ENCODE measurements at places on chromosomes 6 and 20.
A peak's percentile ranks its signal among the peaks of the same experiment; 100 is the strongest.

DNA sequence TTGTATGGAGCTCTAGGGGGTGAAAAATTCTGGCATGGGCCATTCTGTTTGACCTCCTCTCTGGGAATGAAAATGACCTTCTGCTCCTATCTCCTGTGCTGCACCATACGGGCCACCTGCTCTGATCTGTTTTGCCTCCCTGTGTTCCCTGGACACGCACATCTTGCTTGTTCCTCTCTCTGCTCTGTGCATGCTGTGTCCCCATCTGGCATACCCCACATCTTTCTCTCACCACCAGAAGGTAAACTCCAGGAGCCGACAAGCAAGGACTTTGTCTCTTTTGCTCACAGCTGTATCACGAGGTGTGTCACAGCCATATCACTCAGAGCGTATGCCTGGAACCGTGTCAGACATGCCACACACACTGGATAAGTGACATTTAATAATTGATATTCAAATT is 208.4 kb upstream of the DTNBP1 start:
- DNase-seq = no peak

GRCh38 chr6:37758234-37758633 is 60.6 kb upstream of the MDGA1 start:
- no peak for DNase-seq

- DNase-seq = no peak
Measured at GRCh38 chr20:15682690-15683089, 890.6 kb downstream of the KIF16B start.

- no peak for DNase-seq
Measured at GRCh38 chr20:58022711-58023110, 205.7 kb downstream of the ANKRD60 start.

DNA sequence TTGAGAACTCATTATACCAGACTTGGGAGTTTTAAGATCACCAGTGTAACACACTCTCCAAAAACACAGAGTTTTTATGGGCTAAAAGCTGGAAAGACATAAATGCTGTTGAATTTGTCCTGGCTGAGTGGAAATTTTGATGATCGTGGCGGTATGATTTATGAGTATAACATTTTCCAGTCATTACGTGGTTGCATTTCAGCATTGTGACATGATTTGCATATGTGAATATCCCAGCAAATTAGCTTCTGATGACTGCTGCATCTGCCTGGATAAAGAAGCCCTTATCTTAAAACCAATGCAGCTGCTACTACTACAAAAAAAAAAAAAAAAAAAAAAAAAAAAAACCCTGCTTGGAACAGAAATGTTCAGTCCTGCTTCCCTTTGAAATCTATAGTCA is 850.9 kb downstream of the TFAP2A start:
- DNase-seq = peak; percentile 60

- peak; percentile 85 for DNase-seq
Measured at GRCh38 chr6:44049163-44049988, 77.9 kb downstream of the MRPL14 start.

DNA sequence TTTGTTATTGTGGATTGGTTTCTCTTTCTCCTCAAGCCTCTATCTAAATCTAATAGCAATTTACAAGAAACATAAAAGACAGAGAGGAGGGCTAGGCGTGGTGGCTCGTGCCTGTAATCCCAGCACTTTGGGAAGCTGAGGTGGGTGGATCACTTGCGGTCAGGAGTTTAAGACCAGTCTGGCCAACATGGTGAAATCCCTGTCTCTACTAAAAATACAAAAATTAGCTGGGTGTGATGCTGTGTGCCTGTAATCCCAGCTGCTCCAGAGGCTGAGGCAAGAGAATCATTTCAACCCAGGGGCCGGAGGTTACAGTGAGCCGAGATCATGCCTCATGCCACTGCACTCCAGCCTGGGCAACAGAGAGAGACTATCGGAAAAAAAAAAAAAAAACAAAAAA is 46.6 kb downstream of the SLC2A12 start:
- DNase-seq = no peak

DNA sequence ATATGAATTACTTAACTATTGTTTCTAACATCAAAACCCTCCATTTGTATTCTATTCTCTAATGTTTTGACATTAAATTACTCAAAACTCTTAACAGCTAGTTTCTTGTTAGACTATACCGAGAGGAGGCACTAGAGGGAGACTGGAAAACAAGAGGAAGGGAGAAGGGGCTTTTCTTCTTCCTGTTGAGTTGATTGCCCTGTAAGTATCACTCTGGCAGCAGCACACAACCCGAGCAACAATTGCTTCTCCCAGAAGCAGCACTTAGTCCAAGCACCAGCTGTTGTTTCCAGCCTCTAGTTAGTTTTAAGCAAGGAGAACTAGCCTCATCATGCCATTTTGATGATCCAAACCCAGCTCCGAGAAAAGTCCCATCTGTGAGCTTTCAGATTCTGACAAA is 603.8 kb downstream of the PRKN start:
- DNase-seq = no peak

DNA sequence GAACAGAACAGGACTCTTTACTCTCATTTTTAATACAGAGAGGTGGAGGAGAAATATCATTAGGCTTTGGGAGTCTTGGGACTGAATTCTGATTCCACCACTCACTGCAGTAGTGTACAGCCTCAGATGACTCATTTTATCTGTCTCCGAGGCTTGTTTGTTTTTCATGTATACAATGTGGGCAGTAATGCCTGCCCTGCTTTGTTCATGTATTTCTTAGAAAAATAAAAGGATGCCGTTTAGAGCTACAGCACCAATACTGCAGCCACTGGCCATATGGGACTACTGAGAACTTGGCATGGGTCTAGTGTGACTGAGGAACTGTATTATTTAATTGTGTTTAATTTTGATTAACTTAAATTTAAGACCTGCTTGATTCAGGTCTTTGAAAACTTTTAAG is 41.2 kb upstream of the JAG1 start:
- DNase-seq = peak; percentile 73

DNA sequence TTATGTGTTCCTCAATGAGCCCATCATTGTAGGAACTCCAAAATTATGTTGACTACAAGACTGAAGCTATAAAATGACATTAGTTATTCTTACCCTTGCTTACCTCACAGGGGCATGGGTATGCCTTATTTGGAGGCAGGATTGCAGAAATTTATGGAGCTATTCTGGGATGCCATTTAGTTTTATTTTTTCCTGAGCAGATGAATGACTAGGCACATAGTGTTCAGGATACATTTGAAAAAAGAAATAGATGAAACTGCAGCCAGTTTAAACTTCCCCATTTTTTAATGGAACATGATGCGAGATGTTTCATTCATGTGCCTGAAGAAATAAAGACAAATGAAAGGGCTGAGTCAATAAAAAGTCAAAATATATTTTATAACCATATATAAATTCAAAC is 399.2 kb upstream of the JAG1 start:
- no peak for DNase-seq

DNA sequence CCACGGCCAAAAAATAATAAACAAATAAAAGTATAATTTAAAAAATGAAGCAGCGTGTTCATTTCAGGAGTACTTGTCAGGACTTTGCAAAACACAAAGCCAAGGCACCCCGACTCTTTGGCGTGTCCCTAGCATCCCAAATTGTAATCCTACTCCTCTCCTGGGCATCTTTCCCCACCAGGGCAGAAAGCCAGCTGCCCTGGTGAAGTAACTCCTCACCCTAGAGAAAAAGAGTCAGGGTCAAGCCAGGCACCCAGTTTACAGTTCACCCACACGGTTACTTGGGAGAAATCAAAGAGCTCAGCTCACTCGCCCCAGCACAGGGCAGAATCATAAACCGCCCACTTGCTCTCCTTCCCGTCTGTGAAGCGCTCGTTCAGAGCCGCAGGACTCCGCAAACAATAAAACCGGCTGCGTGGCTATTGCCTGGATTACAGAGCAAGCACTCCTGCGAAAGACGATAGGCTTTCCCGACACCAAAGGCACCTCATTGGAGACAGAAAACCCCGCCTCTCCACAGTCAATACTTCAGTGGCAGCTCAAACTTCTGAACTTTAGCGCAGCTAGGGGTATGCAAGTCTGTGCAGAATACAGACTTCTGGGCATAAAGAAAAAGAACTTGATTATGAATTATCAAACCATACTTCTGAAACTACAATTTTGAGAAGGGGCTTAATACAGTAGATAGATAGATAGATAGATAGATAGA is 73.0 kb upstream of the NHSL1 start:
- peak; percentile 89 for DNase-seq

GRCh38 chr6:45742591-45742990 is 273.1 kb downstream of the CLIC5 start:
- no peak for DNase-seq

GRCh38 chr6:163741743-163742363 is 327.3 kb downstream of the QKI start:
- no peak for DNase-seq

DNA sequence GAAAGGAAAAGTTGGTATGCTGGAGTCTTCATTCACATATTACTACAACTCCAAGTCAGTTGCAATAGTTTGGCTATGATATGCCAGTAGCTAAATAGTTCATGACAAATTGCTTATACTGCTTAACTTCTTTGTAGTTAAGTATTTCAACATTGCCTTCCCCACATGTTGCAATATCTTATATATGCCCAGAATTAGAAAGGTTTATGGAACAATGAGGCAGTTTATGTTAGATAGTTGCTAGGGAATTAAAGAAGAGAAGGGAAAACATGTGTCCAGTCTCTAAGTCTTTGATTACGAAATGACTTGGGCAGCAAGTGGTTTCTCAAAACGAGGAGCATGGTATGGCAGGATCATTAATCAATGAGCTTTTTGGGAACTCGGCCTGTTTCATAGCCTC is 145.8 kb downstream of the PLCB4 start:
- DNase-seq = peak; percentile 99

- no peak for DNase-seq
Measured at GRCh38 chr6:132758689-132759088, 985 bp upstream of the VNN2 start.

DNA sequence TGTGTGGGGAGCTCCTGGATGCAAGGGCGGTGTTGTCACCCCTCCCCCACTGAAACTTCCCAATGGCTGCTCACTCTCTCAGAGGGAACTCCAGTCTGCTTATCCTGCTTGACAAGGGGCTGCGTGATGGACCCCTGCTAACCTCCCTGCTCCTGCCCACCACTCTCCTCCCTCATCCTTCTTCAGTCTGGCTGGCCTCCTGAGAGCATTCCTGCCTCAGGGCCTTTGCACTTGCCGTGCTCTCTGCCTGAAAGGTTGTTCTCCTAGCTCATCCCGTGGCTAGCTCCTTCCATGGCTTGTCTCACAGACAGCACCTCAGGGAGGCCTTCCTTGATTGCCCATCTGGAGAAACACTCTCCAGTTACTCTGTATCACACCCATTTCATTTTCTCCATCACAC is 73.9 kb upstream of the ZNFX1 start:
- DNase-seq = no peak

GRCh38 chr6:110328259-110328658 is 29.9 kb downstream of the METTL24 start:
- DNase-seq = peak; percentile 84

GRCh38 chr20:38270869-38271605 is 10.5 kb upstream of the KIAA1755 start:
- DNase-seq = peak; percentile 99

DNA sequence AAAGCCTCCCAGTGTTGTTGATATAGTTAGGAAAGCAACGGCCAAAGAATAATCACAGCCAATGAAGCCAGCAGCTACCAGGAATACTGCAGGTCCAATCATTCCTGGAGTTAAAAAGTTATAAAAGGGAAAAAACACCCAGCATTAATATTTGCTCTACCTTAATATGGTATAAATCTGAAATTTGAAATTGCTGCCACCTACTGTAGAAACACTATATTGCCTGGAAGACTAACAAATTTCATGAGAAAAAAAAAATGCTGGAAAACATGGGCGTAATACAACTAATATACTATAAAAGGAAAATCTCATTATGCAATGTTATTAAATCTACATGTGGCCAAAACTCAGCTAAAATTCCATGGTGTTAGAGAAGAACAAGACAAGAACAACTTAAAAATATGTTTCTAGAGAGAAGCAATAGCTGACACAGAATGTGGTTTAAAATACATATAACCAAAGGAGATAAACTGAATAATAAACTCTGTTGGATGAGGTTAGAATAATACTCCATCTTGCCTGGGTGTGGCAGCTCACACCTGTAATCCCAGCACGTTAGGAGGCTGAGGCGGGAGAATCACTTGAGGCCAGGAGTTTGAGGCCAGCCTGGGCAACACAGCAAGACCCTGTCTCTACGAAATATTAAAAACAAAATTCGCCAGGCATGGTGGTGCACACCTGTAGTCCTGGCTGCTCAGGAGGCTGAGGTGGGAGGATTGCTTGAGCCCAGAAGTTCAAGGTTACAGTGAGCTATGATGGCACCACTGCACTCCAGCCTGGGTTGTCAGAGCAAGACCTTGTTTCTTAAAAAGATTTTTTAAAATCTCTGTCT is 43.1 kb downstream of the SLC17A5 start:
- peak; percentile 80 for DNase-seq

DNA sequence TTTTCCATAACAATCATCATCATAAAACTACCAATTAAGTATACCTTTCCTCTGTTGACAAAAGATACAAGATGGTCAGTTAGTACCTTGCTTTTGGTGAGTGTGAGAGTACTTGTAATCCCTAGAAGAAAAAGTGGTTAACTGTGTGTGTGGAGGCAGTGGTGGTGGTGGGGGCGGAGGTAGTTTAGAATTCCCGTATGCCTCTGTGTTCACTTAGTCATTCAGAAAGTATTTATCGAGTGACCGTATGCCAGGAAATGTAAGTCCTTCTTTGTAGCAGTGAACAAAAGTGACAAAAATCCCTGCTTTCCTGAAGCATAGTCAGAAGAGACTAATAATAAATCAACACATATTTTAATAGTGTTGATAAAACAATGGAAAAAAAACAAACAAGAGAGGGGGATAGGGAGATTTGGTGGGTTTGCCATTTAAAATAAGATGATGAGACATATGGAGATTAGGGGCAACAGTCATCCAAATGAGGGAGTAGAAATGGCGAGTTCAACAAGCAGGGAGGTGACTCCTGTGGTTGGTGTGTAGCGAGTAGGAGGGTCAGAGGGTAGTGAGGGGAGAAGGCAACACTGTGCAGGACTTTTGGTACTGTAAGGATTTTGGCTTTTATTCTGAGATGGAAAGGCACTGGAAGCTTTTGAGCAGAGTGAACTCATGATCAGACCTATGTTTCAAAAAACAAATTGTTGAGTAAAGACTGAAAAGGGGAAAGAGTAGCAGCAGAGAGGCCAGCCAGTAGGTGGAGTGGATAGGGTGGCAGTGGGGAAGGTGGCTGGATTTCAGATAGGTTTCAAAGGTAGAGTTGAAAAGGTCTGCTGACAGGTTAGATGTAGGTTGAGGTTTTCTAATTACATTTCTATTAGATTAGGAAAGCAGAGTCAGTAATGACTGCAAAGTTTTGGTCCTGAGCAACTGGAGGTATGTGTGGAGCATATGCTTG is 40.3 kb upstream of the SIM1 start:
- peak; percentile 73 for DNase-seq

GRCh38 chr6:100968949-100969348 is 87.8 kb upstream of the ASCC3 start:
- no peak for DNase-seq

DNA sequence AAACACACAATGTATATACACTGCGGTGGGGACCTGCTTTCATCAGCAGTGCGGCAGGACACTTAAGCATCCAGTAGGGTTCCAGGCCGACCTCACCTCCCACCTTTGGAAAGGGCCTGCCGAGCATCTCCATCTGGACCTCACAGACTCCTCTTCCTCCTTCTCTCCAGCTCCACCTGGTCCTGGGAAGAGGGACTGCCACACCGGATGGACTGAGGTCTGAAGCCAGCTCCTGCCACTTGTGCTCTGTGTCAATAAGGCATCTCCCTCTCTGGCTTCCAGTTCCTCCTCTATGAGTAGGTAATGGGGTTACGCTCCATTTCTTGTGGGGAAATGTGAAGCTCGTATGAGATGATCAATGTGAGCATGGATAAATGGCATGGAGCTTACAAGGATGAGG is 19.1 kb upstream of the NNAT start:
- no peak for DNase-seq

GRCh38 chr6:129795261-129795660 is 65.9 kb downstream of the TMEM244 start:
- DNase-seq = no peak

Measured in fibroblast of lung (primary cell).